Dorsolateral prefrontal cortex (tissue), 122 donors: ENCODE measurements at places on chromosomes 6 and 20.
A peak's percentile ranks its signal among the peaks of the same experiment; 100 is the strongest.

- DNase-seq: no peak
Measured at GRCh38 chr20:61052776-61053442, 199.2 kb upstream of the CDH4 start.

DNA sequence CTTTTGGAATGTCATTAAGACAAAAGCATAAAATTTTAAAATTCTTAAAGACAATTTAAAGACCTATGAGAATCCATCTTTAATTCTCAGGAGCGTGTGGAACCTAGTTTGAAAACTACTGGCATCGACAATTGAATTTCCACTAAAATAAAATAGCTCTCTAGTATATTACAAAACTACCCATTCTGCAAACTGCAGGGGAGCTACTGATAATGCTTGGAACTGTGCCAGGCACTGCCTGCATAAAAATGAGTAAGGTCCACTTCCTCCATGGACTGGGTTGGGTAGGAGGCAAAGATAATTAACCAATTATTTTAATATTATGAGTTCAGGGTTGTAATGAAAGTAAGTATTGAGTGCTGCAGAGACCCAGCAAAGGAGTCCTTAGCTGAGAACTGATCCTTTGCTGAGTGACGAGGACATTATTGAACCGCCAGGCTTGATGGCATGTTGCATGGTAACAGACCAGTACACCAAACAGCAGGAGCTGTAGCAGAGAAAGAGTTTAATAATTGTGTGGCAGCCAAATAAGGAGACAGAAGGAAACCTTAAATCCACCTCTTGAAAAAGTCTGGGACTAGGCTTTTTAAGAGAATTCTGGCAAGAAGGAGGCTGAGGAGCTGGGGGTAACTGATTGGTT, 261.3 kb downstream of the ESR1 start:
- DNase-seq: no peak

GRCh38 chr6:29590218-29590808, 5.4 kb downstream of the OR2H2 start:
- no peak for DNase-seq

- no peak for DNase-seq
Measured at GRCh38 chr6:169848946-169849345, 97.5 kb downstream of the ERMARD start.

DNA sequence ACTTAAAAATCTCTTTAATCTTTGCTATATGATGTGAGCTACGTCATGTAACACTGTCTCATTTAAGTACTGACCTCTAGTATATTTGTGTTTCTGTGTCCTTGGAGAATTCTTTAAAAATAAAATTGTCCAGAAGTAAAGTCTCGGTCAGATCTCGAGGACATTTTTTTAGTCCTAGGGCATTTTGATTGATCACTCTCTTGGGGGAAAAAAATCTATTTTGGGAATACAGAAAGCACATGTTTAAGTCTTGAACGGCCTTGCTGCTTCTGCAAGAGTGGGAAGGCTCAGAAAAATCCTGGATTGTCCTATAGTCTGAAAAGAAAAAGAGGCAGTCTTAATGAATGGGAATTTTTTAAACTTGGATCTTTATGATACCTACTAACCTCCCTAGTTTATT, 234.3 kb downstream of the UTRN start:
- no peak for DNase-seq

- peak; percentile 18 for DNase-seq
Measured at GRCh38 chr20:3887876-3888620, 1.1 kb upstream of the PANK2 start.

DNA sequence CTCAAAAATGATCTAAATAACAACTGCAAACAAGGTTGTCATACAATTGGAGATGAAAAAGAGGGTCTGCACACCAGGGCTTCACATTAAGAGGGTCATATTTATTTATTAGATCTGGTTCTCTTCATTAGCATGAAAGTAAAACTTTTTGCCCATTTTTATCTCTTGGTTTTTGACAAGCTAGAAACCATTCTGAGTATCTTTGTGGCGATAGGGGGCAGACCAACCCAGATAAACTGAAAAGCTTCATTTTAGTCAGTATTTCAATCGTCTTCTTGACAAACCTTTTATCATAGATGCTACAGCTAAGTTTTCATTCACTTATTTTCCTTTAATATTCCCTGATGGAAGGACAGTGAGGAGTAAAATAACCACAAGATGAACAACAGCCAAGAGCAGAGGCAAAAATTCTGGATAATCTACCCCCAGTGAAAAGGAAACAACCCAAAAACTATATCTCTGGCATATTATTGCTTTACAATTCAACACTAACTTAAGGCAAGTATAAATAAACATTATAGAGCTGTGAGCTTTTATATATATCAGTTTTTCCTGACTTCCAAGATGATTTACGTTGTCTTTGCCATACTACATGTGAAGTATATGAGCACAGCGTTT, 45.2 kb downstream of the THEMIS start:
- DNase-seq: no peak

GRCh38 chr6:51479296-51479695, 608.1 kb downstream of the PKHD1 start:
- DNase-seq: no peak
